HFFc6 (cell line): ENCODE measurements at places on chromosomes 12 and 14.

GRCh38 chr12:106740818-106741217 lies 33.7 kb upstream of the RIC8B start:
- no peak for DNase-seq

- DNase-seq = no peak
These were observed 31.8 kb downstream of the SLC8B1 start for GRCh38 chr12:113302886-113303640.

DNA sequence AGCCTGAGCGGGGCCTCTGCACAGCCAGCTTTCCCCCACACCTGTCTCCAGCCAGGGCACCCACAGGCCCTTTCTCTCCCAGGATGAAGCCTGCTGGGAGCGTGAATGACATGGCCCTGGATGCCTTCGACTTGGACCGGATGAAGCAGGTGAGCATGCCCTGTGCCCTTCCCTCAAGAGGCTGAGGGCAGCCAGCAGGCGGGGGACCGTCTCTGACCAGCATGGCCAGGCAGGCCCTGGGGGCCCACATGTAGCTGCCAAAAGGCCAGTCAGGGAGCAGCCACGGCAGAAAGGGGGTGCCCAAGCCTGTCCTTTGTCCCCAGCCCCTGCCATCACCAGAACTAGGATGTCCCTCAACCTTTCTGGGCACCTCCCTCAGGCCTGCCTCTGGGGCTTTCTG lies 18.3 kb downstream of the DEGS2 start:
- DNase-seq = no peak

DNA sequence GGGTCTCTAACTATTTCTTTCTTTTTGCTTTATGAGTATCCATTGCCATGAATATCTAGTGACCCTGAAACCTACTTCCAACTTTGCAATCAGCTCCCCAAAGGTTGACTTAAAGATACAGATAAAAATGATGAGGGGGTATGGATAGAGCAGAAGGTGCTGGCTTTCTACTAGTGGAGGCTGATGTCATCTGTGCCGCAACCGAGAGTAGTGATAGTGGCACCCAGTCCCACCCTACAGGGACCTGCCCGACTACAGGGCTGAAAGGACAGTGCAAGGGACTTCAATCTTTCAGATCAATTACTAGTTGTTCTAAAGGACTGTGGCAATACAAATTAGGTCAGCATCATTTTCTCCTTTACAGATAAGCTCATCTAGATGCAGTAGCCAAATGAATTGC lies 806.0 kb downstream of the VRK1 start:
- DNase-seq = no peak

- no peak for DNase-seq
These were observed 4.8 kb downstream of the TOGARAM1 start for GRCh38 chr14:44966601-44967336.

DNA sequence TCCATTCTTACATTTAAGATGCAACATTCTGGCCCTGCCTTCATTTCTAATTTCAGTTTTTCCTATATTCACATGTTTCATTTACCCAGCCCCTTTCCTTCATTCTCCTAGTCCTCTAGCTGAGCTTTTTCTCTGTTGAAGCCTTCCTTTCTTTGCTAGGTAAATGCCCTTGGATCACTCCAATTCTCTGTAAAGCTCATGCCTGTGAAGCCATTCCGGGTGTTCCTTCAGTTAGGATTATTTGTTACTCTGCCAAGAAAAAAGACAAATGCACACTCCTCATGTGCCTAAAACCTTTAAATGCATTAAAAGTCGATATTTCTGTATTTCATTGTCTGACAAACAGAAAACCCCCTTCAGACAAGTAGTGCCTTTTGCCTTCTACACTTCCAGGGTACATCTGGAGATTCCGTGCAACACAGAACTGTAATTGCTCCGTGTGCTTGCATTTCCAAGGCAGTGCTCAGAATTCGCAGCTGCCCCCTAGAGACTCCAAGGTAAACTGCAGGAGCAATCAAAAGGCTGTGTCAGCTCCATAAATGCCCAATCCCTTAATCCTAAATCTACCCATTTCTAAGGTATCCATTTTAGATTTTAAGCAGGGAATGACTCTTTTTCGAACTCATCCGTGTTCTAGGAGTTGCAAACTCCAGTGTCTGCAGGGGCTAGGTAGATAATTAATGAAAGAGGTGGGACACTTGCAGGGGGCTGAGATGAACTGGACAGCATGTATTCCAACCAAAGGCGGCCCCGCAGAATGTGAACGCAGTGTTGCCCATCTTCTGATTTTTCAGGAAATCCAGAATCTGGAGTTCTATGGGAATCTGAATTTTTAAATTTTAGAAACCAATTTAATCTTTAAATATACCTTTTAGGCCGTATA lies 320.2 kb downstream of the GRIN2B start:
- DNase-seq = peak; percentile 1

DNA sequence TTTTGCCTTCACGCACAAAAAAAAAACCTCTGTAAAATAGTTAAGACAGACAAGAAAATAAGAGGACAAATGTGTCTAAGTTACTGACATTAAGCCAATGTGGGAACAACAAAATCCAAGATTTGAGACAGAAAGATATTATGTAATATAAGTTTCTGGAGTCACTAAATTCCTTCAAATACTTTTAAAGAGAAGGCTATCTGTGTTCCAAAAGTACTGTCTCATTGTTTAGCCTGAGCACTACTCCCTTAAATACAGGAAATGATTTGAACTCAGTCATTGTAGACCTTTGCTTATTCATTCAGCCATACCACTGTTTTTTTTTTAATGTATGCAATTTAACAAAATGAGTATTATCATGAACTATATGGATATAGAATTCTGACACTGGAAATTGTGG lies 82.7 kb upstream of the KITLG start:
- DNase-seq = no peak

GRCh38 chr14:102828151-102828550 lies 50.9 kb downstream of the TRAF3 start:
- DNase-seq = no peak

DNA sequence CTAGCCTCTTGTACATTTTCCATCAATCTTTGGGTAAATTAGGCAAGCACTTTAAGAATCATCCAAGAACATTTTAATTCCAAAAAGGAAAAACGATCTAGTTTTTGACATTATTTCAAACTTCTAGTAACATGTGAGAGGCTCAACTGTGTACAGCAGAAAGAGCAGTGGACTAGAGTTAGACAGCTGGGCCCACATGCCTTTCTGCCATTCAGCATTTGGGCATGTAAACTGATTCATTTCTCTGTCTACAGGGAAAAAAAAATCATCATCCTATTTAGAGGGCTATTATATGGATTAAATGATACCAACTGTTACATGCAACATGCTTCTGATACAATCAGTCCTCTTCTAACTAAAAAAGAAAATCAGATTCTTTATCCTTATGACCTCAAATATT lies 17.7 kb downstream of the ATP2B1 start:
- DNase-seq = no peak

DNA sequence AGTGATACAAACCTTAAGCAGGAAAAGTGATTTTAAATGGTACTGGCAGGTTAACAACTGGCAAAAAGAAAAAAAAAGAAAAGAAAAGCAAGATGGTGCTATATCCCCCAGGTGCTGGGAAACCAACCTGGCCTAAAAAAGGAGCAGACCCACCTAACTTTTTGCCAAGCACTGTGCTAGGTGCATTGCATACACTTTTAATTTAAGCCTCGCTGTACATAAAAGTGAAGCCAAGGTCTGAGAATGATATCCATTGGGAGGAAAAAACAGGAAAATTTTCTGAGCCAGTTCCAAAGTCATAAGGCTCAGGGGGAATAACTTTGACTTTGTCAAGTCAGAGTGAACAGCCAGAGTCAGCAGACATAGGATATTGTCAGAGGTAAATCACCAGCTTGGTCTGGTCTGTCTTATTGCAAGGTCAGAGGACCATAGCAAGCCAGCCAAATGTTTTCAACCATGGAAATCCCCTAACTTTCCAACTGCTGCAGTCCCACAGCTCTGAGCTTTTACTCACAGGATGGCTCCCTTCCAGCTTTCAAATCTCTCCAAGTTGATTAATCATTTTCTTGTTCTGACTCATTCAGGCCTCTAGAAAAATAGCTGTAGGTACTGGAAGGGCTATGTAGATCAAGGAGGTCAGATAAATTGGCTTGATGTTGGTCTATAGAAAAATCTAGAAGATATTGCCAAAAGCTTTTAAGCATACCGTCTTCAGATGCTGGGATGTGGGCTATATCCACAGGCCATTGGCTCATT lies 412.9 kb downstream of the RAD51B start:
- peak; percentile 97 for DNase-seq

DNA sequence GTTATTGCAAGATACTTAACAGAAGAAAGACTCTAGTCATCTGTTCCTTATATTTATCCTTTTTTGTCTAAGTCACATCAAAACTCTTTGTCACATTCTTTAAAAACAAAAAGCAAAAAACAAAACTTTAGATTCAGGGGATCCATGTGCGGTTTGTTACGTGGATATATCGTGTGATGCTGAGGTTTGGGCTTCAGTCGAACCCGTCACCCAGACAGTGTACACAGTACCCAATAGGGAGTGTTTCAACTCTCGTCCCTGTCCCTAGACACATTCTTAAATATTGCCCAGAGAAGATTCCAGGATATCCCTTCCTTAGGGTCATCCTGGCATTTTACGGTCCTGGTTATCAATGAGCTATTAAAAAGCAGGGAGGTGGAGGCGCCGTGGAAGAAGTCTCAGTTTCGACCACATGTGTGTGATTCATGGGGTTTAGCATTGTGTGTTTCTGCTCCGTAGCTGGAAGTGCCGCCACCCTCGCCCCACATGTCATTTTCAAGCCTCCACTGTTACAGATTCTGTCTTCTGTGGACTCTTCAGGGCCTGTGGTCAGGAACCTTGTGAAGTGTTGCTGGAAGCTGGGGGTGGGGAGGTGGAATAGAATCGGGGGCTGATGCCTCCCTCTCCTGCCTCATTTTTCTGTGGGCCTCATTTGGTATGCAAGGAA lies 19.9 kb downstream of the CCND2 start:
- DNase-seq = no peak

DNA sequence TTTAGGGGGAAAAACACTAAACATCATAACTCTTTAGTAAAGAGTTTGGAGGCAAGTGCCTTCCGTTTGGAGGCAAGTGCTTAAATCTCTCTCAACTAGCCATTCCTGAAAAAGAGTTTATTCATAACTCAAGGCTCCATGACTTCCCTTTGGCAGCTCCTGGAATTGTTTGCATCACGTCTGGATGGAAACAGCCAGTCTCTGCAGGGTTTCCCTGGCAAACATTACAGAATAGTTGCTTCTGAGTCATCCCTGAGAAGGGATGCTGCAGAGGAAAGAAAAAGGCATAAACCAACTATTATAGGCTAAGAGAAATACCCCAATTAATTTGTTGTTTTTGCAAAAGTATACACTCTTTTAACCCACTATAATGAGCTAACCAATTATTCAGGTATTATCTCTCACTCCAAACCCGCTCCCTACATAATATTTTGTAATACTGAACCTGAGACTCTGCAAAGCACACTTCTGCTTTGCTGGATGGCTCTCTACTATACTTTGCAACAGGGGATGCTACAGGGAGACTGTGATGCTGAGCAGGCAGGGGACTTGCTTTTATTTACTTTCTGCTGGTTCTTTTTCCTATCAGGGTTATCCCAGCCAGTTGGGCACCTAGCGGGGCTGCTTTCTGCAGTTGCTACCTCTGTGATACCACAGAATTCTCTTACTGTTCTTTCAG lies 497.7 kb downstream of the FUT8 start:
- DNase-seq = peak; percentile 17

DNA sequence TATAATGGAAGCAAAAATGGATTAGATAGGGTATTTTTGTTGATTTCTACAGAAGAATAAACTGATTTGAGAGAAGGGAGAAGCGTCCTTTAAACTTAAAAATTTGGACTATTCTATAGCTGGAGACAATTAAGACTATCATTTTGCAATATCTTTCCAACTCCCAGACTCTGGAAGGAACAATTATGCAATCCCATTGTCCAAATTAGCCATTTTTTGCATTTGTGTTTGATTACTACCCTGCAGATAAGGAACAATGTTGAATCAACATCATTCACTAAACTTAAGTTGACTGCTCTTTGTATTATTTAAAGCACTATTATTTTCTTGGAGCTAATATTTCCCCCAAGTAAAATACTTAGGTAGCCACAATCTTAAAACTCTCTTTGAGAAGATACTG lies 34.8 kb upstream of the SELPLG start:
- DNase-seq = no peak

DNA sequence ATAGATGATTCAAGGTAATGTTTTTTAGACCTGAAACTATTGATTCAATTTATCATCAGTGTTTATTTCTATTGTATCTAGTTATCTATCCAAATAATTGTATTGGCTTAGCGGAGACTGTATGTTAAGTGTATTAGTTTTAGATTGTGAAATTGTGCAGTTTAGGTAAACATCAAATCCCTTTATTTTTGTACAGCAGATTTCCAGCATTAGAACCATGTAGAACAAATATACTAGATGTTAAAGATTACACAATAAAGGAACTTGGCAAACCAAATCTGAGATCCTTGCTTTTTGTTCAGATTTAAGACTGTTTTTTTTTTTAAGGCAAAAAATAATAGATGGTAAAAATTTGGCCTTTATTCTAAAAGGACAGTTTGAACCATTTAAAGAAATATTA lies 39.3 kb downstream of the PPM1A start:
- no peak for DNase-seq

GRCh38 chr14:89252887-89253532 lies 164.0 kb downstream of the FOXN3 start:
- DNase-seq = no peak

DNA sequence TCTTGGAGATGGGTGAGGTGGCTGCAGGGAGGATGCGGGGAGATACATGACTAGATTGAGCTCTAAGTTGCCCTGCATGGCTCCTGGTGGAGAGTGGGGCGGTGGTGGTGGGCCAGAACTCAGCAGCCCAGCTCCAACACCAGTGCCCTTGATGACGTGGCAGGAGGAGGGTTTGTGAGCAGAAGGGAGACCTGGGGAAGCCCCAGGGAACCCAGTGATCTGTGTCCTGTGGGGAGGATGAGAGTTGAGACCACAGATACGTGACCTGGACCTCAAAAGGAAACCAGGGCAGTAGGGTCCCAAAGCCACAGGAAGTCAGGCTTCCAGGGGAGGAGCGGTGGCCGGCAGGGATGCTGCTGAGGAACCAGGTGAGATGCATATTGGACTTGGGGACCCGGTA lies 989.1 kb upstream of the TMEM132C start:
- DNase-seq = no peak

DNA sequence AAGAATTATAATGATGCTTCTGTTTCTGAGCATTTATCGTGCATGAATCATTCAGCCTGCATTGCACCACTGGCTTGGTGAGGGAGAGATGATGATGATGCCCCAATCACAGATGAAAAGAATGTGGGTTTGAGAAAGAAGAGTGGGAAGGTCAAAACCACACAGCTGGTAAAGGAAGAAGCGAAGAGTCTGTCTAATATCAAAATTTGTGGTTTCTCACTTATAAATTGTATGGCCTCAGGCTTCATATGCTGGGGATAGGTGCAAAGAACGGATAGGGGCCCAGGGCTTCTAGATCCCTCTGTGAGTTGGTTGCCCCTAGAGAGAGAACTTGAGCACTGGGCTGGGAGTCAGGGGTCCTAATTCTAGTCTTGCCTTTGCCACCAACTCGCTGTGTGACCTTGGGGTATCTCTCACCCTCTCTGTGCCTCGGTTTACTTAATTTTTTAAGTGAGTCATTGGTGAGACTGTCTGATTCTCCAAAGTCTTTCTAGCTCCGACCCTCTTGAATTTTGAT lies 2.2 kb downstream of the OASL start:
- DNase-seq = peak; percentile 75
